SJCRH30 (cell line): ENCODE measurements at places on chromosomes 7 and 10. TPM values are rescaled to one million over a fixed set of nuclear protein-coding genes. Genes with fewer than 3 reads are reported as not detected.

Gene ASB15
- total RNA-seq, result not detected in 2 replicates

Gene SPDYE6
- total RNA-seq, result not detected in 2 replicates

Gene EGR2
- total RNA-seq, result 0.71 and 1.3 TPM in 2 replicates

Gene CDC14C
- total RNA-seq, result 0.15 TPM in 1 of 2 replicates, not detected in the other

Gene REPIN1
- 174 and 183 TPM in 2 replicates for total RNA-seq

Gene ZNF467
- not detected in 2 replicates for total RNA-seq

Gene CHRM2
- total RNA-seq, result not detected in 2 replicates

Gene FGFR2
- 44.8 and 45.9 TPM in 2 replicates for total RNA-seq

Gene CREB3L2
- 18.4 and 18.7 TPM in 2 replicates for total RNA-seq

Gene NACAD
- 4.0 and 4.8 TPM in 2 replicates for total RNA-seq

Gene PALS2
- total RNA-seq, result 54.4 and 55.1 TPM in 2 replicates

Gene MACC1
- 0.08 TPM in 2 replicates for total RNA-seq

Gene DKK1
- 0.38 and 0.56 TPM in 2 replicates for total RNA-seq

Gene APBB1IP
- not detected in 2 replicates for total RNA-seq

Gene C10orf62
- total RNA-seq, result 0.75 and 0.84 TPM in 2 replicates

Gene LOXL4
- total RNA-seq, result 8.1 and 8.7 TPM in 2 replicates

Gene ANXA8L1
- total RNA-seq, result not detected in 2 replicates

Gene SPDYE5
- total RNA-seq, result not detected in 2 replicates

Gene PDK4
- 1.4 and 1.5 TPM in 2 replicates for total RNA-seq

Gene PDZD7
- 0.25 and 0.89 TPM in 2 replicates for total RNA-seq

Gene OR6B1
- total RNA-seq, result not detected in 2 replicates

Gene C7orf57
- 0.06 TPM in 1 of 2 replicates, not detected in the other for total RNA-seq

Gene ZNF425
- 0.57 and 0.89 TPM in 2 replicates for total RNA-seq

Gene SORCS1
- total RNA-seq, result 44.1 and 48.9 TPM in 2 replicates

Gene CRPPA
- total RNA-seq, result 8.8 and 9.3 TPM in 2 replicates

Gene NKX1-2
- total RNA-seq, result 0.24 and 0.56 TPM in 2 replicates

Gene ABCB1
- not detected in 2 replicates for total RNA-seq

Gene TMEM254
- 11.1 and 12.7 TPM in 2 replicates for total RNA-seq

Gene NUTM2A
- 0.30 and 0.48 TPM in 2 replicates for total RNA-seq

Gene FGF8
- 115 and 123 TPM in 2 replicates for total RNA-seq

Gene EMX2
- total RNA-seq, result 2.5 and 2.6 TPM in 2 replicates

Gene RBP4
- not detected in 2 replicates for total RNA-seq

Gene SAMD9
- 4.9 and 6.0 TPM in 2 replicates for total RNA-seq

Gene CALHM2
- total RNA-seq, result 34.8 and 35.0 TPM in 2 replicates
